LoVo (cell line): ENCODE measurements at places on chromosomes 5 and 9.
A peak's percentile ranks its signal among the peaks of the same experiment; 100 is the strongest.

GRCh38 chr5:657570-657969 is 35.6 kb downstream of the TPPP start:
- DNase-seq: no peak

GRCh38 chr5:55604611-55605067 is 69.9 kb upstream of the PLPP1 start:
- no peak for DNase-seq

DNA sequence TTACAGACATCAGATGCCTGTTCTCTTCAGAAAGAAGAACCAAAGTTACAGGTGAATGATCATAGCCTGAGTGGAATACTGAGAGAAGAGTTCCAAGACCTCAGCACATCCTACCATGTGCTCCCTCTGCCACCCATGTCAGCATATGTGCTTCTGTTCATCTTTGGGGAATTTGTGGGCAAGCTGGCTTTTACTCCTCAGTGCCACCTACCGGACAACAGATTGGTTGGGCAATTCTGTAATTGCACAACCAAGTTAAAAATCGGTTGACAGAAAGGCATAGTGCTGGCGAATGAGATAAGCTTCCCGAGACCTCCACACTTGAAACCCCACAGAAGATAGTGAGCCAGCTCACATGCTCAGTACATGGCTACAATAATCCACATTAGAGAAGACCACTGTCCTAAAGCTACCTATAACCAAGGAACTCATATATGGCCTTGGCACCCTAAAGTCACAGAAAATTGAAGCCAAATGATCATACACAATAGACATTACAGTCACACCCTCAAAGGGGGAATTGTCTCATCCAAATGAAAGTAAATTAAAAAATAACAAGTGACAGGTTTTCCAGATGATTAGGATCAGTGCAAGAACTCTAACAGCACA is 1238.0 kb upstream of the NUDT12 start:
- no peak for DNase-seq

DNA sequence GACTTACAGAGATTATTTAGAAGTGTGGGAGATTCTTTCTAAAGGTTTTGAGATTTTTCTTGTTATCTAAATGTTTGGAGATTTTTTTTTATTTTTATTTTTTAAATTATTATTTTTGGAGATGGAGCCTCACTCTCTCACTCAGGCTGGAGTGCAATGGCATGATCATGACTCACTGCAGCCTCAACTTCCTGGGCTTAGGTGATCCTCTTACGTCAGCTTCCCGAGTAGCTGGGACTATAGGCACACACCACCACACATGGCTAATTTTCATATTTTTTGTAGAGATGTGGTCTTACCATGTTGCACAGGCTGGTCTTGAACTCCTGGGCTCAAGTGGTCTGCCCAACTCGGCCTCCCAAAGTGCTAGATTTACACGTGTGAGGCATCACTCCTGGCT is 694.5 kb downstream of the TLE1 start:
- DNase-seq: no peak

- no peak for DNase-seq
Measured at GRCh38 chr9:13555989-13556500, 276.6 kb upstream of the MPDZ start.

DNA sequence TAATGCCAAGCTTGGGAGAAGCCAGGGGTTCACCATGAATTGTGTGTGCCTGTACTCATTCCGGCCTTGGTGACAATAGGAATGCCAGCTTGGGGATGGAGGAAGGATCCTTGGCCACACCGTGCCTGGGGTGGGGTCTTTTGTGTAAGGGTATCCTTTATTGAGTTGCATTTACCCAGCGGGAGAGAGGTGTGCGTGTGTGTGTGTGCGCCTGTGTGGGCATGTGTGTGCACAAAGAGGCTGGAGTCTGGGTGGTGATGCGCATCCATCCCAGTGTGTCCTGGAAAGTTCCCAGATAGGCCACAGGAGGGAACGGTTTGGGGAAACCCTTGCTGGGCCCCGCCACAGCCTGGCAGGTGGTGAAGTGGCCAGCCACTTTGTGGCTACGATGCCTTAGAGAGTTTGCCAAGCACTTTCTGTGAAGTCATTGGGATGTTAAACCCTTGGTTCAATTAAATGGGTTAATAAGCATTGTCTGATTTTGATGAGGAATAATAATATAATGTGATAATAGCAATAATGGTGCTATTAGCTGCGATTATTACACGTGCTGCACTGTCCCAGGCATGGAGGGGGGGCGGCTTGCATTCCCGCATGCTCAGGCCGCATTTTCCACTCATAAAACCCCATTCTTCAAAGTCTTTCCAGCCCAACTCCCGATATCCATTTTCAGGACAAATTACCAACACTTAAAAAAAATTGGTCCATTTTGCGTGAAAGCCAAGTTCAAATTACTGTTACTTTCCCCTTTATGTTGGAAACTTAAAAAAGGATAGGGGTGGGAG is 13.7 kb downstream of the PITX1 start:
- no peak for DNase-seq

DNA sequence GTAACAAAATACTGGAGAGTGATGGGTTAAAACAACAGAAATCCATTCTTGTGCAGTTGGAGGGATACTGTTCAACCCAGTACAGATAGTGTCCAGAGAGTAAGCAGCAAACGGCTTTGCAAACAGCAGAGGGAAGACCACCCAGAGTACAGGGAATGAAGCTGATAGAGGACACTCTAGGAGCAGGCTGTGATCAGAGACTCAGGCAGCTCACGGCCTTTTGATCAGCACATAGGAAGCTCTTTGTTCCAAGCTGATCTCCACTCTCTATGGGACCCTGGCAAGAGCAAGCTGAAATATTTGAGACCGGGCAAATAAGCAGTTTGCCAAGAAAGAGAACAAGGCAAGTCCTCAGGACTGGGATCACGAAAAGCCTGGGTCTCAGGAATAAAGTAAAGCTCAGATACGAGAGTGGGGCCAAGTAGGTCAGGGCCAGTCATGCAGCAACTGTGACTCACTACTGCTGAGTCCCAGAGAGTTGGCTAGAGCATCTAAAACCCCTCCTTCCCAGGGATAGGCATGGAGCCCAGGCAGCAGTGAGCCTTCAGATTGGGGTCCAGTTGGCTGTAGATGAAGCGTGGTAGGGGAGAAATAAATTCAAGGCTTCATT is 52.4 kb downstream of the MELK start:
- peak; percentile 2 for DNase-seq

- no peak for DNase-seq
Measured at GRCh38 chr5:3878267-3878666, 282.6 kb downstream of the IRX1 start.

GRCh38 chr5:106415541-106415940 is 1255.2 kb downstream of the EFNA5 start:
- DNase-seq: no peak

DNA sequence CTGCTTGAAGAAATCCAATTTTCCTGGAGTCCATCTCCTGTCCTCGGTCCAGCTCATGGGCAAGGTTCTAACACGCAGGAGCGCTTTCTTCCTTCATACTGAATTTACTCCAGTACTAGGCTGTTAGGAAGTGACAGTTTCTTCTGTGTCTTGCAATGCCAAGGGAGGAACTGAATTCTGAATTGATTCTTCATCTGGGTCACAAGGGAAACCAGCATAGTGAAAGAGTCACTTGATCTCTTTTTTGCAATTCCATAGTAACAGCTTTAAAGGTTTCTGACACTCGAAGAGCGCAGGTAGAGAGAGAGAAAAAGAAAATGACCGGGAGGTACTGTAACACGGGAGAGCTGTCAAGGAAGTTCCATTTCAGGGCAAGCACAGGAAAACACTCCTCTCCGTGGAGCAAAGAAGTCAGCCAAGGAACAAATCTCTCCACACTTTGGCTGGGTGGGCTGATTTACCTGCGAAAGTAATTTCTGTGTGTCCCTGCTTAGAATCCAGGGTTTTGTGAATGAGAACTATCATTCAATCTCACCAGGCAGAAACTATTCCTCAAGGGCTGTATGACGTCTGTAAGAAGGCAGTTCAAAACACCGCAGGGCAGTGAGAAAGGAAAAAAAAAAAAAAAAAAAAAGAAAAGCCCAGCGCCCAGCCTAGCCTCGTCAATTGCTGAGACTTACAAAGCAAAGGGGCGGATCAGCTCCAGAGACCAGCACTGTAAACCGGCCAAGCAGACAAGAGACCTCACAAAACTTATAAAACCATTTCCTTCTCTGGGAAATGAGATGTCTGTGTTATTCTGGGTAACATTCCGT is 617.8 kb downstream of the PDE4D start:
- DNase-seq: peak; percentile 79

- no peak for DNase-seq
Measured at GRCh38 chr9:130765137-130766020, 69.7 kb upstream of the ABL1 start.

- DNase-seq: no peak
Measured at GRCh38 chr5:13480834-13481233, 463.7 kb downstream of the DNAH5 start.

DNA sequence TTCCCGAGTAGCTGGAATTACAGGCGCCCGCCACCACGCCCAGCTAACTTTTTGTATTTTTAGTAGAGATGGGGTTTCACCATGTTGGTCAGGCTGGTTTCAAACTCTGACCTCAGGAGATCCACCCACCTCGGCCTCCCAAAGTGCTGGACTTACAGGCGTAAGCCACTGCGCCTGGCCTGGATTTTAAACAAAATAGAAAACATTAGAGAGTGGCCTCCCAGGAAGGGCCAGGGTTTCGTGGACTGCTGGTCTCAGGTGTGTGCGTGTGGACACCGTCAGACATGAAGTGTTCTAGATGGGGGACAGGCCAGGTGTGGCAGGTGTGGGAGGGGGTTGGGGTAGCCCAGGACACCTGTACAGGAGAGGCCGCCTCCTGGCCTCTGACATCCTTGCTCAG is 7.0 kb upstream of the GBGT1 start:
- no peak for DNase-seq

GRCh38 chr5:116522356-116523136 is 52.1 kb downstream of the SEMA6A start:
- no peak for DNase-seq

- DNase-seq: no peak
Measured at GRCh38 chr5:31347552-31347905, 154.0 kb downstream of the CDH6 start.

- peak; percentile 48 for DNase-seq
Measured at GRCh38 chr5:131589510-131590348, 45.3 kb downstream of the RAPGEF6 start.

DNA sequence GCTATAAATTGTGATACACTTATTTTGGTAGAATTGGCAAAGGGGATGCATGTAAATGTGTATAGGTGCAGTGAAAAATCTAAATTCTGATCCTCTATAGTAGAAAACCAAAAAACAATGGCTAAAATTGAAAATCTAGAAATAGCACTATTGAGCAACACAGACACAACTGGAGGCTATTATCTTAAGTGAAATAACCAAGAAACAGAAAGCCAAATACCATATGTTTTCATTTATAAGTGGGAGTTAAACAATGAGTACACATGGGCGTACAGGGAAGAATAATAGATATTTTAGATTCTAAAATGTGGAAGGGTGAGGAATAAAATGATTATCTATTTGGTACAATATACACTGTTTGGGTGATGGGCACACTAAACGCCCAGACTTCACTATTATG is 183.2 kb upstream of the TUSC1 start:
- no peak for DNase-seq

- DNase-seq: no peak
Measured at GRCh38 chr9:2655411-2655901, 33.9 kb downstream of the VLDLR start.

DNA sequence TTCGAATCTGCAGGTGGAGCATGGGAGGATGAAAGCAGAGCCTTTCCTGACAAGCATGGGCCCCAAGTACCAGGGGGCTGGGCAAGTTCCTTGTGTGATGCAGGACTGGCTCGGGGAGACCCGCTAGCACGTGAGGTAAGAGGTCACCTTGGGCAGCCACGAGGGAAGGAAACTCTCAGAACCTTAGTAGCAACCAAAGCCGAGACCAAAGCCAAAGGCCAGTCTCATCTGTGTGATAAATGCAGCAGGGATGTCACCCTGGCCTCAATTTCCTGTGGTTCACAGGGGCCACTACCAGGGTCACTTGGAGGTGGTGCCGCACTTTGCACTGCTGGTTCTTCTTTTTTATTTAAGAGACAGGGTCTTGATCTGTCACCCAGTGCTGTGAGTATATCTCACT is 39.5 kb downstream of the PRRT1B start:
- no peak for DNase-seq

- DNase-seq: no peak
Measured at GRCh38 chr5:76468635-76469425, 65.7 kb downstream of the IQGAP2 start.

GRCh38 chr9:27086818-27087680 is 22.0 kb upstream of the TEK start:
- DNase-seq: no peak

DNA sequence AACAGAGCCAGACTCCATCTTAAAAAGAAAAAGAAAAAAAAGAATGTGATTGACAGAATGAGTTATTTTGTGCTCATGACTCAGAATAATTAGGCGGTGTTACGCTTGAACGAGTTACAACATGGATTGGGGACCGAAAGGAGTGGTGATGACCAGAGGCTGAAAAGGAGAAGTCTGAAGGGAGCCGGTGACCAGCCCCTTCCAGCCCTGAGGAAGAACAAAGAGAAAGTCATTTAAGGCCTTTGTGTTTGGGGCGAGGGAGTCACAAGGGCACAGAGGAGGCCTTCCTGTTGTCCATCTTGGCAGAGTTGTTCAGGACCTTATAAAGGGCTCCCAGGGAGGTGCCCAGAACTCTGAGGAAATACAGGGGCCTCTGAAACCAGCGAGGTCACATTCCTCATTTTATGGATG is 131.6 kb downstream of the GOLPH3 start:
- no peak for DNase-seq

- no peak for DNase-seq
Measured at GRCh38 chr5:65862384-65862783, 64.0 kb upstream of the ERBIN start.

DNA sequence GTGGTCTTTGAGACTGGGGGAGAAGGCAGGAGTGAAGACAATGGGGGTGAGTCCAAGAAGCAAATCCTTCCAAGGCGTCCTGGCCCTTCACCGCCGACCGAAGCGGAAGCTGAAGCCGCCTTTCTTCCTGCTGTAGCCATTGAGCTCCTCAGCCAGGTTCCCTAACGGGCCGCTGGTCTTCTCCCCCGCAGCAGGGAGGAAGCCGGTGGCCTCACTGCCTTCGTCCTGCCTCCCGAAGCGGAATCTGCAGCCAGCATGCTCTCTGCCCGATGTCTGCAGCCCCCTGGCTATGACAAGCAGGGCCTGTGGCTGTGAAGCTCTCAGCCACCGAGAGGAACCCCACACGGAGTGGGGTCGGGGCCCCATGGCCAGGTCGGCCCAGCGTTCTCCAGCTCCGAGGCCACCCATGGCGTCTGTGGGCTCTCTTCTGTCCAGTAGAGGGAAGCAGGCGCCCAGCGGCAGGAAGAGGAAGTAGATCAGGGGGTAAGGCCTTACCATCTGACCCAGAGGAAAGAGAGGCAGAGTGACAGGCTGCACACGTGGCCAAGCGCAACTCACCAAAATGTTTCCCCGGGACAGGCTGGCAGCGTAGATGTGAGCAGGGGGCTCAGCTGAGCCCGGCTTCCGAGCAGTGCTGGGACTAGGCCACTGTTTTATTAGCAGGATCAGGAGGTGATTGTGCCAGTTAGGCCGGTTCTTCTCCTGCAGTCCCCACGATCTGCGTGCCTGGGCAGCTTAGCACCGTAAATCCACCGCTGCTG is 3.1 kb downstream of the QRFP start:
- no peak for DNase-seq

- no peak for DNase-seq
Measured at GRCh38 chr5:142568283-142568995, 117.5 kb downstream of the FGF1 start.
